ENCODE measurements at places on chromosomes 16 and 17. TPM values are rescaled to one million over a fixed set of nuclear protein-coding genes. Genes with fewer than 3 reads are reported as not detected.

DNA sequence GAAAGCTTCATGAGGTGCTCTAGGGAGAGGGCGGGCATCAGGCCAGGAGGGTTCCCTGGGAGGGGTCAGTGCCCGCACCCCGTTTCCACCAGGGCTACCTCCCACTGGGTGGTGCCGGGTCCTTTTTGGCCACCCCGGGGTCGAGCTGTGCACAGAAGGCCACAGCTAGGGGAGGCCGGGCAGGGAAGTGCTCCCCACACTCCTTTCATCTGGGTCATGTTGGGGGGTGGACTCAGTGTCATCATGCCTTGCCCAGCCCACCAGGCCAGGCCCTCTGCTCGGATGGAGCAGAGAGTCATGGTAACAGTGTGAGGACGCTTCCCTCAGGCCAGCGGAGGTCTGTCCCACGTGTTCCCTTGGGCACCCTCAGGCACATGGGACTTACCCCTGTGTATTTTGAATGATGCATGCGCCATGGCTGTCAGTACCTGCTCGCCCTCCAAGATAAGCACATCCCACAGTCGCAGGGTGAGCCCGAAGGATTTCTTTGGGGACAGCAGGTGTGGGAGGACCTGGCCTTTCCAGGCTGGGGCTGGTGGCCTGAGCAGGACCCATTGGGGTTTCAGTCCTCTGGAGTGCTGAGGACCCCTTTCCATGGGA lies 46.4 kb downstream of the TNFRSF13B start:
- DNase-seq: no peak

DNA sequence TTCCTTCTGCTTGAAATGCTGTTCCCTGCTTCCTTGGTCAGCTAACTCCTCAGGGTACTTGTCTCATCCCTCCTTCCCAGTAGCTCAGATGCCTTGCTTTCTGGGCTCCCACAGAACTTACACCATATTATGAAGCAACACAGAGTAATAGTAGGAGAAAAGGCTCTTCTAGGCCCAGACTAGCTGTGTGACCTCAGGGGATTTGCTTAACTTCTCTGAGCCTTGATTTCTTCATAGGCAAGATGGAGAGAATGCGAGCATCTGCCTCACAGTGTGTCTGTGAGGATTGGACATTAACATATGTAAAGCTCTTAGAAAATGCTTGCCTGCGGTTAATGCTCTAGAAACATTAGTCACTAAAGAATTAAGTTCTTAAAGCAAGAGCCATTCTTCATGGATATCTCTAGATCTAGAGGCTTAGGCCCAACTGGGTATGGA lies 22.3 kb upstream of the PECAM1 start:
- no peak for DNase-seq

- DNase-seq: no peak
Measured at GRCh38 chr16:74718140-74718539, 17.5 kb upstream of the MLKL start.

GRCh38 chr16:77652399-77652798 lies 69.9 kb upstream of the NUDT7 start:
- no peak for DNase-seq

GRCh38 chr16:20847550-20847949 lies 41.2 kb downstream of the REXO5 start:
- no peak for DNase-seq

- peak; percentile 47 for DNase-seq
Measured at GRCh38 chr17:59093702-59094231, 12.9 kb downstream of the TRIM37 start.

Gene VWA3A
- 0.31 TPM for total RNA-seq

Gene TAC4
- 2.7 TPM for total RNA-seq

Data from heart right ventricle (tissue), 16 donors.